Coronary artery (tissue), 2 donors: ENCODE measurements at places on chromosomes 11 and 22.

DNA sequence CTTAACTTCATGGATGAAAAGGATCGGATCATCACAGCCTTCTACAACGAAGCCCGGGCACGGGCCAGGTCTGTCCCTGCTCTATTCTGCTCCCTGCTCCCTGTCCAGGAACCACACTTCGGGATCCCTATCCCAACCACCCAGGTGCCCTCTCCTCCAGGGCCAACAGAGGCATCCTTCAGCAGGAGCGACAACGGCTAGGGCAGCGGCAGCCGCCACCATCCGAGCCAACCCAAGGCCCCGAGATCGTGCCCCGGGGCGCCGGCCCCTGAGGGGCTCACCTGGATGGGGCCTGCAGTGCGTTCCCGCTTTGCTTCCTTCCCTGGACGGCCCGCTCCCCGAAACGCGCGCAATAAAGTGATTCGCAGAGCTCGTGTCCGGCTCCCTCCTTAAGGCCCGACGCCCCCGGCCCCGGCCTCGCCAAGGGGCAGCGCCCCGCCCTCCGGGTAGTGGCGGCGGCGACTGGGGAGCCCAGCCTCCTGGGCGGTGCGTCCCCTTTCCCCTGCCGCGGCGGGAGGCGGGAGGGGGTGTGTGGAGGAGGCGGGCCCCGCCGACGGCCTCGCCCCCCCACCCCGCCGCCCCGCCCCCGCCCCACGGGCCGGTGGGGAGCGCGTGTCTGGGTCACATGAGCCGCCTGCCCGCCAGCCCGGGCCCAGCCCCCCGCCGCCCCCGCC lies at the start of gene VEGFB:
Gene VEGFB, plus strand, starts transcription at position 672 of the 674 bp plus-strand sequence. CDS start 250 bp downstream, outside the sequence.
- no peak for DNase-seq

GRCh38 chr11:33864479-33864878 lies 27.4 kb downstream of the LMO2 start:
- DNase-seq, result no peak

GRCh38 chr11:91860661-91861060 lies 364.0 kb upstream of the FAT3 start:
- no peak for DNase-seq

DNA sequence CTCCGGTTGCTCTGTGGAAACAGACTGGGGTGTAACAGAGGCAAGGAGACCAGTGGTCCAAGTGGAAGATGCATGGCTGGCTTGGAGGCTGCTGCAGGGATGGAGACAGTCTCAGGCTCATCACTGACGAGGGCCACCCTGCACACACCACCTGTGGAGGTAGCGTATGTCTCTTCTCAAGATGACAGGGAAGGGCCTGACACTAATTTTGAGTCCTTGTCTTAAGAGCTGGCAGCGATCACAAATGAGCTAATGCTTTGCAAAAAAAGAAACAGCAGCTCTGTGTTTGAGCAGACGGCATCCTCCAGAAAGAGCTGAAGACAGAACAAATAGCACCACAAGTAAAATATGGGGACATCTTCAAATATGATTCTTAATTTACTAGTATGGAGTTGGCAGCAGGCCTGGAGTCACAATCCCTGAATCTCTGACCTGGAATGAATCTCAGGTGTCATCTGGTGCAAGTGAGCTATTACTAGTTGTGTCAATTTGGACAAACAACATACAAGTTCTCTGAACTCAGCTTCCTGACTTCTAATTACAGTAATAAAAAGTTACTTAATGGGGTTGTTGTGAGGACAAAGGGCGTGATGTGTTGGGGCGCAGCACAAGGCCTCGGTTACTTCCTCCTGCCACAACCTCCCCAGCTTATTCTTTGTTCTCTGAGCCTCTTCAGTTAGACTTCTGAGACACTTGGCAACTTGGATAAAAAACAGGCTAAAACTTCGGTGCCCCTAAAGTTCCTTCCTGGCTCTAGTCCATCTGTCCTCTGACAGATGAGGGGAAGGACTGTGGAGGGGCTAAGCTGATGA lies 95.2 kb upstream of the BID start:
- no peak for DNase-seq

DNA sequence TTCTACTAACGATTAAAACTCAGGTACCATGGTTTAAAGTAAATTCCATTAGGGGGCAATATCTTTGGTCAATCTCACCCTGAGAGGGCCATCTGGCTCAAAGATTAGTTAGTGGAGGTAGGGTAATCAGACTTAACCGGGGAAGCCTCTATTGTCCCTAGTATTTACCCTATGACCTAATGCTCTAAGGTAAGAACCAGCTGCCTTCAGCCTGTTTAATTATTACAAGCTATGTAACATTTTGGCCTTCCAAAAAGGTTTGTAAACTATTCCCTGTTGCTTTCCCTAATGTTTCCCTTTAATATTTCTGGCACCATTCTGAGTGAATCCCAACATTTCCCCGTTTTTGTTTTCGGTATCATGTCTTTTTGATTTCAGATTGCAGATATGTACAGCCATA lies 15.1 kb upstream of the GLYATL1 start:
- DNase-seq, result no peak

GRCh38 chr11:47609675-47610074 lies 15.5 kb upstream of the C1QTNF4 start:
- DNase-seq, result no peak

DNA sequence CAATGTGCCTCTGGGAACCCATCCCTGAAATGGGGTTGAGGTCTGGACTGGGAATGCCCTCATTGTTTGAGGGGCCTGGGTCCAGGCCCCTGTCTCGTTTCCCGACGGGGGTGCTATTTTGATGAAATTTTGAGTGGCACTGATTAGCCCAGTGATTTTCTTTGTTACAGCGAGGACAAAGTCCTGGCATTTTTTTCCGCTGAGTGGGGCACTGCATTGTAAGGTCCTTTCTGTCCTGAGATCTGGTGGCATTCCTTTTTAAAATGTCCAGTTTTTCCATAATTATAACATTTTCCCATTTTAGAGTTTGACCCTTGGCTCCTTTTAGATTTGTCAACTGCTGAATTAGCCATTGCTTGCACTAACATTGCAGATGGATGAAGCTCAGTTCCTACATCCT lies 69.7 kb upstream of the INCENP start:
- no peak for DNase-seq

GRCh38 chr11:12737024-12737423 lies 62.8 kb downstream of the TEAD1 start:
- no peak for DNase-seq

DNA sequence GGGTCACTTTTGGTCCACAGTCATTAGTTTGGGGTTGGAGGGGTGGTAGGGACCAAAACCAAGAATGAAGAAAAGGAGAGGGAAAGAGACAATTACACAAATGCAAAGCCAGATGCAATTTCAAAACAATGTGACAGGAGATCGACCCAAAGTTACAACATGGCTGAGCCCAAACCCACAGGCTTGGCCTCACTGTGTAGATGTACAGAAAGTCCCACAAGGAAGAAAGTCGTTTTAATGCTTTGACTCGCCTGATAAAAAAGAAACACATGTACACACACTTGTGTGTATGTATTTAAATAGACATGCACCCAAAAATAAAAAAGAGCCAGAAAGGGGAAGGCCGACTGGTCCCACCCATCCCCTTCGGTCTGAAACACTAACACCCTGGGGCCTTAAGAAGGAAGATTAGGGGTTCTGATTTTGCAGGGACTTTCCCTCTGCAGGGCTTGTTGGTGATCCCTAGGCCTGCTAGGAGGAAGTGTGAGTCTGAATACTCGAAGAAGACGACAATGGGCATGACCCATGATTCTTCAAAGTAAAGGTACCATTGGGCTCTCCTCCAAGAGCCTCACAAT lies 104.1 kb downstream of the ETS1 start:
- no peak for DNase-seq

DNA sequence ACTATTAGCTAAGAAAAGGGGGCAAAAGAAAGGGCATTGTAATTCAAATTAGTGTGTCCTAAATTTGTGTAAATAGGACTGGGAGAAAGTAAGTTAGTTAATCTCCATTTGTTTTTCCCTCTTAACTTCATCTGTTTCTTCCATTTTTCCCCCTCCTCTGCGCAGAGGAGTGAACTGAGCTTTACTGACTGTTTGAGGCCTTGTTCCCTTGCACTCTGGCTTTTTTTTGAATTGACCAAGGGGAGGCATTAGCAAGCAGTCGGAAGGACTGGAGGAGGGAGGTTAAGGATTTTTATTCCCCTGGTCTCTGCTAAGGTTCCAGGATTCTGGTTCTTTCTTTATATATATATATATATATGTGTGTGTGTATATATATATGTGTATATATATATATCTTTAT lies 15.2 kb upstream of the FANCF start:
- DNase-seq, result no peak

DNA sequence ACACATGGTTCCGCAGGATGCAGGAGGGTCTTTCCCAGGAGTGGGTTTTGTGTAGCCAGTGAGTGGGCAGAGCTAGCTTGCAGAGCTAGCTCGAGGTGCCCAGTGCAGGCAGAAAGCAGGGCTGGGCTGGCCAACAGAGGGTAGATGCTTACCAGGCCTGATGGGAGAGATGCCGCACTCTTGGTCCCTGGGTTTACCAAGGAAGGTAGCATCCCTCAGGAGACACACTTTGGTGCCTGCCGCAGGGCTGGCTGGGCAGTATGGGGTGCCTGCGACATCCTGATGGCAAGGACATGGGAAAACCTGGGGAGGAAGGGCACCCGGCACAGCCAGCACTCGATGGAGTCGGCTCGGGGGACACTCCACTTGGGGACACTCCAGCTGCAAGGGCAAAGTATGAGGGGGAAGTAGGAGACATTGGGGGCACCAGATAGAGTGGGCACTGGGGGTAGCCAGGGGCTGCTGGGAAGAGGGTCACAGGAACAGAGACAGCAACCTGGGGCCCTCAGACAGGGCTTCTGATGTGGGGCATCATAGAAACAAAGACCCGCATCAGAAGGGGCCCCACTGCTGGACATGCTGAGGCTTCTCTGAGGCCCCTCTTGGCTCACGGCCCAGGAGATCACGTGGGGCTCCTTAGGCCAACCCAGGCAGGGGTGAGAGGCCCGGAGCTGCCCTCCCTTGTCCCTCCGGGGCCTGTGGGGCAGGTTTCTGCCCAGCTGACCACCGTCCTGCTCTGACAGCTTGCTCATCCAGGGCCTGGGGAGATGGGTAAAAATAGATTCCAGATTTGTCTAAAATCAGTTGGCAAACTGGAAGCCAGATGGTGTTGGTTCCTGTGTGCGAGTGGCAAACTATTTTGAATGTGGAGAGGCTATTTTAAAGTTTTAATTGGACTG lies 89.8 kb downstream of the MORC2 start:
- no peak for DNase-seq

- no peak for DNase-seq
Measured at GRCh38 chr22:43249789-43250471, 63.0 kb upstream of the TTLL12 start.

DNA sequence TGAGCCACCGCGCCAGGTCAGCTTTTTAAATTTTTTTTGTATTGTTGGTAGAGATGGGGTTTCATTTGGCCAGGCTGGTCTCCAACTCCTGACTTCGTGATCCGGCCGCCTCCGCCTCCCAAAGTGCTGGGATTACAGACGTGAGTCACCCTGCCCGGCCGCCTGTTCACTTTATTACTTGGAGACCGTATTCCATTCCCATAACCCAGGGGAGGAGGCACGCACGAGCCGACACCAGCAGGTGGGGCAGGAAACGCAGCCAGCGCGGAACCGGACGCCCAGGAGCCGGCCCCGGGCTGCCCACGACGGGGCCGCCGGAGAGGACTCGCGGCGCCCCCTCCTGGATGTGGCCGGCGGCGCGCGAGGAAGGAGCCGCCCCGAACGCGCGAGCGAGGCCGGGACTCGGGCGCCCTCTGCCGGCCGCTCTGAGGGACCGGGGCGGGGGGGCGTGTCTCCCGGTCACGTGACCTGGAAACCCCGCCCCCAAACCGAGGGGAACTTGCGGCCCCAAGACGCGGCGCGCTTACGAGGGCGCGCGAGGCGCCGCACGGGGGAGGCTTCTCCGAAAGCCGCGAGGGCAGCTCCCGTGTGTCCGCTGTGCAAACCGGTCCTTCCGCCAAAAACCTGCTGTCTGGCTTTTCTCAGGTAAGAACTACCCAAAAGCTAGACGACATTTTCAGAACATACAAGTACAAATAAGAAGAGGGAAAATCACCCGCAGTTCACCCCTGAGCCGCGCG lies 11.6 kb upstream of the RNH1 start:
- peak; percentile 95 for DNase-seq
